ENCODE measurements at places on chromosomes 5 and 9.

DNA sequence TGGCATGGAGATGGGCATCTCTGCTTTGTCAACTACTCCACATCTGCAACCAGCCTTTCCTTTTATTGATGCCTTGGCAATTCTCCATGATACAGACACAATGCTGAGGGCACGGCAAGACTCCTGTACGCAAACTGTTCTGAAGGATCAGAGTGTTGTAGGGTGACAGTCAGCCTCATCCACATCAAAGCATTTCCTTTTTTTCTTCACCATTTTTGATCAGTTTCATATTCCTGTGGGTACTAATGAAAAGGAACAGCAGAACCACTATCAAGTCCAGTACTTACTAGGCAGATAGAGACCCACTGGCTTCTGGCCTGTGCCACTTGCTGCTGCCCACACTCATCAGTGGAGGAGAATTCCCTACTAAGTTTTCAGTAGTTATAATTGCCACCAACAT is 181.6 kb downstream of the PALM2AKAP2 start:
- no peak for DNase-seq

GRCh38 chr5:32312197-32312594 is 543 bp downstream of the MTMR12 start:
- DNase-seq, result peak; percentile 77

DNA sequence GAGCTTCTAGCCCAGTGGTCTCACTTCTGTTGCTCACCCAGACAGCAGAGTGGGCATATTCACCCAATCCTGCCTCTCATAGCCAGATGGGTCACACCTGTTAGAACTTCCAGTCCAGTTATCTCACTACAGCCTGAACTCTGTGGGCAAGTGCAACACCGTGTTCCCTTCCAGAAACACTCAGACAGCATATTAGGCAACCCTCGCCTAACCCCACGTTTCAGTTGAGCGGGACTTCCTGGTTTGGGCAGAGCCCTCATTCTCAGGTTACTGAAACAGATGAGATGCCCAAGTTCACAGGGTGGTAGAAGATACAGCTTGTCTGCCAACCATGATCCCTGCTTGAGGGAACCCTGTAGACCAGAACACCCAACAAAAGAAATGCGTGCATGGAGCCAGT is 538.2 kb downstream of the CYLC2 start:
- DNase-seq, result no peak

DNA sequence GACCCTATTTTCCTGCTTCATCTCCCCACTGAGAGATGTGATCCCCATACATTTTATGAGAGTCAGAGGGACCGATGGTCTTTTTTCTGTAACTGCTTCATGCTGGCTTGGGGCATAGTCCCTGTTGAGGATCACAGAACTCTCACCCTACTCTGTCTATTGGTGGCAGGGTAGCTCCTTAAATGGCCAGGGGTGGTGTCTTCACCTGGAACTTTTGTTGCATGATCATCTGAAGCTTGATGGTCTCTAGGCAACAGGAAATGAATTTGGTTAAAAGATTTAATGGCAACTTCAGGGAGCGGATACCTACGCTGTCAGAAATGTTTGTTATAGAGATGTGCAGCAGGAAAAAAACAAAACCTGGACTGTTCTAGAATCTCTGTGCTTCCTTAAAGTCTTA is 87.0 kb upstream of the GLIS3 start:
- DNase-seq, result no peak

GRCh38 chr5:78699552-78700153 is 51.1 kb upstream of the LHFPL2 start:
- DNase-seq, result peak; percentile 93

DNA sequence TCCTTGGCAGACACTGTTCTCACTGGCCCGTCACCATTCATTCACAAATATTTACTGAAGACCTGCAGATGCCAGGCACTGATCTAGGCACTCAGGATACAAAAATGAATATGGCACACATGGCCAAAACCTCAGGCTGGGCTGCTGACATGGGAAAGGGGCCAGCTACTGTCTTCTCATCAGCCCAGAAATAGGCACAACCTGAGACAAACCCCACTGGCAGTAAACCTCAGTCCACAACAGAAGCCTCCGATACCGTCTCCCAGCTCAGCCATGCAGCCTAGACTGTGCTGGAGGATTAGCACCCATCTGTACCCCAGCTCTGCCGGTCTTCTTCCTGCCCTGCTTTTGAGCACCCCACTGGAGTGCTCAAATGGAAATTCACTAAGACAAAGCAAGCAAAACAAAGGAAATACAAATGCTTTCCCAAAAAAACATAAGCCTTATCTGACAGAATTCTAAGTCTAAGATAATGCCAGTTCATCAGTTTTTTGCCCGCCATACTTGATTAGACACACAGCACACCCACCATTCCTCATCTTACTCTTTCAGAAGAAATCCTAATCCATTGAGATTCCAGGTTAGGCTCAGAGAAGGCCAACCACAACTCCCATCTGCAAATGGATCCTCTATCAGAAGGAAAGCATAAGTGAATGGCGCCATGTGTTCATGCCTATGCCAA is 8.2 kb downstream of the P4HA2 start:
- DNase-seq, result no peak

- peak; percentile 10 for DNase-seq
Measured at GRCh38 chr5:137564398-137564961, 65.4 kb upstream of the SPOCK1 start.

DNA sequence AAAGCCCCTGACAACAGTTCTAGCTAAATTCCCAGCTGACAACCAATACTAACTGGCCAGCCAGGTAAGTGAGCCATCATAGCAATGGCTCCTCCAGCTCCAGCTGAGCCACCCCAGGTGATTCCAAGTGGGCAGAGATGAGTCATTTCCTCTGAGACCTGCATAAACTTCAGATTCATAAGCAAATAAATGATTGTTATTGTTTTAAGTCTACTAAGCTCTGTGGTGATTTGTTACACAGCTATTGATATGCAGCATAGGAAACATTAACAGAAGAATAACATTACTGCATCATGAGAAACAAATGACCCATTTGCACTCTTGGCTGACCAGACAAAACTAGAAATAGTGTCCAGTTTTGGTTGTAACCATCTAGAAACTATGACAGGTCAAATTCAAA is 60.3 kb downstream of the TTC39B start:
- no peak for DNase-seq

DNA sequence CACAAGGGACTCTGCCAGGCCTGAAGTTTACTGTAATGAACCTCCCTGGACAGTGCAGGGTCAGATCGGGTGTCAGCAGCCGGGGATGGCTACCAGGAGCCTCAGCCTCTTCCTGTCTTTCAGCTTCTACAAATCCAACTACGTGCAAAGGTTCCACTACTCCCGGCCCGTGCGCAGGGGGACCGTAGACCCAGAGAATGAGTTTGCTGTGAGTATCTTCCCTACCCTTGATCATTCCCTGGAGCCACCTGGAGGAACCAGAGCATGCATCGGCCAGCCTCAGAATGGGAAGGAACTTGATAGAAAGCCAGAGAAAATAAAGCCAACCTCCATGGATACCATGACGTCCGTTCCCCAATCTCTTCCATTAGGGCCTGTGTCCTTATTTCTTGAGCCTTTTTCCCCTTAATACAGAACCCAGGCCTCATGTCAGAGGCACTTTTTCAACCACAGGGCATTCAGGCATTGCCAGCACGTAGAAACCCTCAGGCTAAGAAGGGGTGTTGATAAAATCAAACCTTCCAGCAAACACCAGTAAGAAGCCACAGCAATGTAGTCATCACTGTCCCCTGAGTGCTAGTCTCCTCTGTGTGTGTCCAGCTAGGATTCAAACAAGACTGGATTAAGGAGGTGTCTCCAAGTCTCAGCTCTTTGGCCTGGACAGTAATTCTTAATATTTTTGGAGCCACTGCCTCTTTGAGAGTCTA is 49.0 kb upstream of the FOXI1 start:
- no peak for DNase-seq

Measured in fibroblast of pulmonary artery (primary cell).